ENCODE measurements at places on chromosomes 7 and 10.
A peak's percentile ranks its signal among the peaks of the same experiment; 100 is the strongest.

DNA sequence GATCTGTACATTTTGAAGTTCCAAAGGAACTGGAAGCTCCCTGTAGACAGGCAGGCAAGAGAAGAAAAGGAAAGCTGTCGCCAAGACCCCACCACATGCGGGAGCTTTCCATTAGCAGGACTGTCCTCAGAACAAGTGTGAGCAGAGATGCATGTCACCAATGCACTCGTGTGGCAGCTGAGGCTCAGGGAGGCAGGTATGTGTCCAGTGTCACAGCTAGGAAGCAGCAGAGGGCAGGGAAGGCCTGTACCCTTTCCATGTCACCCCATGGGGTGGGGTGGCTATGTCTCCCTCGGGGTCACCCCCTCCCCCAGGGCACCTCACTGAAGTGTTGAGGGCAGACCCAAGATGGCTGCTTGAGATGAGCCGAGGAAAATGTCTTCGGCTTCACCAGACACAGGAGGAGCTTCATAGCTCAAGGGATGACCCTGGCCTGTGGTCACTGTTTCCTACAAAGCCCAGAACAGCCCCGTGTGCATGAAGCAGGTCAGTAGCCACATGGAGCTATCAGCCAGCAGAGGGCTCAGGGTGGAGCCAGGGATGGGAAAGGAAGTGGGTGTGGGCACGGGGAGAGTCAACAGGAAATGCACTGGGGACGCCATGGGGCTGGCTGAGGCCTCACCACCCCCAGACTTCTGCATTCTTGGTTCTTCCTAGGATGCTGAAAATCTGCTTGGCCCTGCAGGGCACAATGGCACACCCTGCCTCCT lies 96.6 kb downstream of the FAM53B start:
- DNase-seq: peak; percentile 81

DNA sequence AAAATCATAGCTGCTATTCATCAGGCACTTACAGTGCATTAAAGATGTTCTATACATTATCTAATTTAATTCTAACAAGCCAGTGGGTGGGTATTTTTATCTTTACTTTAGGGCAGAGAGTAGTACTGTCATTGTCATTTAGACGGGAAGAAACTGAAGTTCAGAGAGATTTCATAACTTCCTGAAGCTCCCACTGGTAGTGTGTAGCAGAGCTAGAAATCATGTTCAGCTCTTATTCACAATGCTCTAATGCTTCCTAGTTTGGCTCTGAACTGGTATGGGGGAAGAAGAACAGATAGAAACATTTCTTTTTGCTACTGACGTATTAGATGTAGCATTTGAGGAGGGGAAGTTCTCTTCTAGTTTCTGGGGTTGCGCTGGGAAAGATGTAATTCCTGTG lies 116.7 kb downstream of the CYP26A1 start:
- DNase-seq: no peak

GRCh38 chr10:106535304-106535953 lies 629.1 kb downstream of the SORCS1 start:
- no peak for DNase-seq

DNA sequence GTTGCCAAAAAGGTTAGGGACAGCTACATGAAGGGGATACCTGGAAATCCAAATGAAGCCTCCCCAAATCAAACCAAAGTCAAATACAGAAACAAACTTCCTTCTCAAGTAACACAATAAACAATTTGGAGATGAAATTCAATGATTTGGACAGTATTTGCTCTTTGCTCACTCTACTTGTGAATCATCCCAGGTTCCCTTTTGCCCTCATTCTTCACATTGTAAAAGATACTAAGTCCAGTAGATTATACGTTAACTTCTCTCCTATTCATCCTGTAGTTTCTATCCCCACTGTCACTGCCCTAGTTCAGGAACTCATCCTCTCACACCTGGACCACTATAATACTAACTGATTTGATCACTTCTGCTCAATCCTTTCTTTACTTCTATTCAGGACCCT lies 28.3 kb downstream of the FZD1 start:
- DNase-seq: no peak

DNA sequence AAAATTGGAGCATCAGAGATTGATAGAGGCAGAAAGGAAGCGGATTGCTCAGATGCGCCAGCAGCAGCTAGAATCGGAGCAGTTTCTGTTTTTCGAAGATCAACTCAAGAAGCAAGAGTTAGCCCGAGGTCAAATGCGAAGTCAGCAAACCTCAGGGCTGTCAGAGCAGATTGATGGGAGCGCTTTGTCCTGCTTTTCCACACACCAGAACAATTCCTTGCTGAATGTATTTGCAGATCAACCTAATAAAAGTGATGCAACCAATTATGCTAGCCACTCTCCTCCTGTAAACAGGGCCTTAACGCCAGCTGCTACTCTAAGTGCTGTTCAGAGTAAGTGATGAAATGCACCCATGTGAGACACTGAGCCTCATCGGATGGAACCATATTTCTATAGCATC lies 33.1 kb downstream of the STAMBPL1 start:
- DNase-seq: no peak

DNA sequence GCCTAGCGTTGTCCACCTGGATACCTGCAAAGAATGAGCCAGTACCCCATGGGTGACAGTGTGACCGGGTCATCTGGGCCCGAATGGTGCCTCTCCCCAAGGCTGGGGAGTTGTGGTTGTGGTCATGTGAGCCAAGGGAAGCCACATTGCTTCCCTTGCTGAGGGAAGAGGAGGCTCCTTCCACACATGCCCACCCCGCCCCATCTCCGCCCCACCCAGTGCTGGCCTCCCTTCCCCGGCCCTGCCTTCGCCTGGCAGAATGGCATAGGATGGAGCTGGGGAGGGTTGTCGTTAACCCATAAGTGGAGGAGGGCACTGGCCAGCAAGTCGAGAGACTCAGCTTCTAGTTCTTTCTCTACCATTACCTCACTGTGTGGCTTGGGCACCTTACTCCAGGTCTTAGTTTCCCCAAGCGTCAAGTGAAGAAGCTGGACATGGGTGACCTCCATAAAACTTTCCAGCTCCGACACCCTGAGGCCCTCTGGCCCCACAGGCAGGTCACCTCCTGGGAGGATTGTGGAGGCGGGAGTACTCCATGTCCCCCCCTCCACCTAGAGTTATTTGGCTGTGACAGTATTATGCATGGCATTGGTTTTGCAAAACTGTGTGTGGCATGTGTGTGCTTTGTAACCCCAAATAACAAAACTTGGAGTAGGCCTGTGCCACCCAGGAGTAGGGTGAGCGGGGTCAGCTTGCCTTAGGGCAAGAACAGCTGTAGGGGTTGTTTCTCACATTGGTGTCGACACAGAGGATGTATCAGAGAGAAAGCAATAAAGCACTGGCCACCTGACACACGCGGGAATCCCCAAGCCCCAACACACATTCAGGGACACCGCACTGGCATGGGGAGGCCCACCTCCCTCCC lies 90.5 kb upstream of the MACROH2A2 start:
- DNase-seq: no peak

DNA sequence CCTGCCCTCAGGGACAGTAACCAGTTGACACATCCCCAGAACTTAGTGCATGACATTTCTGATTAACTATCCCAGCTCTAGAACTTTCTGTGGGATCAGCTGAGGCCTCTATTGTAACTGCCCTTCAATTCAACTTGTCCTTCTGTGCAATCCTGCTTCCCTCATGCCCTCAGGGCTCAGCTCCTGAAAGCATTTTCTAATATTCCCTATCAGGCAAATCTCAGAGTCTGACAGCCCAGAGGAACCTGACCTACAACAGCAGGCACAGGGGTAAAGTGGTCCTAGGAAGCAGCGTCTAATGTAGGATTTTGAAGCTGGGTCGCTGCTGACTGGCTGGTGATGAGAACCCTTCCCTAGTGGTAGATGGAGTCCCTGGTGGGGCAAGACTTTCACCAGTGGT lies 13.6 kb upstream of the STN1 start:
- no peak for DNase-seq

DNA sequence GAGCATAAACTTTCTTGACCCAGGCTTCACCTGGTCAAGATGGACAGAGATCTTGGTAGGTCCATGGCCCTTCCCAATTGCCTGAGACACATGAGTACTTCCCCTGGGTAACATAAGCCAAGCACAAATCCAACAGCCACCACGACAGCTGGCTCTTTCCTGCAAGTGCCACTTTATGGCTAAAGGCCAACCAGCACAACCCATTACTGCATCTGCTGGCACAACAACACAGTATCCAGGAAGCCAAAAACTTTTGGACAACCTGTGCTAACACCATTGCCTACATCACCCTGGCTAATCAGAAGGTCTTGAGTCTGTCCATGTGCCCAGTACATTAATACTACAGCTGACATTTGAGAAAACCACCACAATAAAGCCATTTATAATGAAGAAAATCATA lies 548.0 kb upstream of the SEMA3D start:
- DNase-seq: no peak

- DNase-seq: no peak
Observed at GRCh38 chr10:48568546-48568945, 36.3 kb downstream of the ARHGAP22 start.

DNA sequence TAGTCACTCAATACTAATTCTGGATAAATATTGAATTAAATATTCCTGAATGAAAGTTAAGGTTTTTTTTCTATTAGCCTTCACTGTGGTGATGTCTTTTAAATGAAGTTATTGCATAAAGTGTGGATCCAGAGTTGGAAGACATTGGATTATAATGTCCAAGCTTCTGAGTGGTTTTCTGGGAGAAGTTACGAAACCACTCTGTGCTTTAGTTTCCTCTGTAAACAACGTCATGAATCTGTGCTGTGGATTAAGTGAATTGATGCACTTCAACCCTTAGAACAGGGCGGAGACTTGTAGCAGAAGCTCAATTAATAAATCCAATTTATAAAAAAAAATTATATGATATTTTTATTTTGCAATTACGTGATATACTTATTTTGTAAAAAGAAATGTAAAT lies 271.7 kb downstream of the BICC1 start:
- DNase-seq: no peak

Data from femur (tissue), 1 donor.